ENCODE measurements at places on chromosomes 6 and 20.

GRCh38 chr6:10478187-10479040 lies 42.7 kb upstream of the GCNT2 start:
- DNase-seq = no peak

GRCh38 chr6:45611491-45611890 lies 233.8 kb upstream of the SUPT3H start:
- DNase-seq = no peak

DNA sequence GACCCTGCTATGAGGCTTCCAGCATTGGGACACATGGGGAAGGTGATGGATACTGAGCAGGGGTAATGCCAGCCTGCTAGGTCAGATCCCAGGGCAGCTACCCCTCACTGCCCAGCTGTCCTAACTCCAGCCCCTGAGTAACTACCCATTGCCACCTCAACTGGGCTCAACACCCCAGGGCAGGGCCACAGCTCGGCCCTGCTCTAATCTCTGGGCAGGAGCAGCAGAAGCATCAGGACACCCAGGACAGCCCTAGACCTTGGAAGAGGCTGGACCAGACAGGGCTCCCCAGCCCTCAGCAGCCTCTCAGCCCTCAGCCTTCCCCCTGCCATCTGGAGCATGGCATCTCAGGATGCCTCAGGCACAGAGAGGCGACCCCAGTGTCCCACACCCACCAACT lies 67.4 kb upstream of the TOP1 start:
- DNase-seq = no peak

- DNase-seq = no peak
Observed at GRCh38 chr6:166005944-166006899, 161.4 kb downstream of the TBXT start.

GRCh38 chr20:1490643-1491195 lies 501 bp downstream of the SIRPB2 start:
- DNase-seq = no peak

DNA sequence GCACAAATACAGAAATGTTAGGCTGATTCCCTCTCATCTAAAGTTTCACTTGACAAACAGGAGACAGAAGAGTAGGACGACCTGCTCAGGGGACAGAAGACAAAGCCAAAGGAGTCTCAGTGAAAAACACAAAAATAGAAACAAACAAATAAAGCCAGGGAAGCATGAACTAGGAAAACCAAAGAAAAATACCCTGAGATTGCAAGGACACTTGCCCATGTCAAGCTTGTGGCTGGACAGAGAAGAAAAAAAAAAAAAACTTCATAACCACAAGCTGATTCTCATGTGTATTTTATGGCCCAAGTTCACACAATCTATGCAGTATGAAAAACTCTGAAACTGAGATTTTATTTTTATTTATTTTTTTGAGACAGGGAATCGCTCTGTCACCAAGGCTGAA lies 85.6 kb upstream of the BEND6 start:
- DNase-seq = no peak

DNA sequence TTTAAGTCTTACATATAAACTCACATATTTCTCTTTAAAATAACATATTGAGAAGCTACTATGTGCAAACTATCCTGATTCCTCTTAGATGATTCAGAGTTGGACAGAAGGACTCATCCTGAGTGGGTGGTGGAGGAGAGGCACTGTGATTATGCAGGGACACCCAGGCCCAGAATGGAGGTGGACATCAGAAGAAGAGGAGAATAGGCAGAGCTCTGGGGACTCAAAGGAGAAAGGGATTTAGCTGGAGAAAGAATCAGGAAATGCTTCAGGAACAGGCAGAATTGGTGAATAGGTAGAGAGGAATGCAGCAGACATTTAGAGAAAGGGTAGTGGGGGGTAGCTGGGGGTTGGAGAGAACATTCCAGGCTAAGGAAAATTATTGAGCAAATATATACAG lies 17.4 kb downstream of the RCAN2 start:
- no peak for DNase-seq

DNA sequence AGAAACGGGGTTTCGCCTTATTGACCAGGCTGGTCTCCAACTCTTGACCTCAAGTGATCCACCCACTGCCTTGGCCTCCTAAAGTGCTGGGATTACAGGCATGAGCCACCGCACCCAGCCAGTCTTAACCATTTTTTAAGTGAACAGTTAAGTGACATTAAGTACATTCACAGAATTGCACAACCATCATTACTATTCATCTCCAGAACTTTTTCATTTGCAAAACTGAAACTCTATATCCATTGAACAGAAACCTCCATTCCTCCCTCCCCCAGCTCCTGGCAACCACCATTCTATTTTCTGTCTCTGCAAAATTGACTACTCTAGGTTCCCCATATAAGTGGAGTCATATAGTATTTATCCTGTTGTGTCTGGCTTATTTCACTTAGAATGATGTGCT lies 59.7 kb downstream of the PLCB4 start:
- no peak for DNase-seq

- no peak for DNase-seq
Observed at GRCh38 chr6:116060572-116061283, at the start of gene FRK. TSS of gene FRK (minus strand) at chr6:116060891. CDS start at chr6:116060311, 580 bp downstream.

GRCh38 chr6:163828038-163828795 lies 413.7 kb downstream of the QKI start:
- DNase-seq = no peak

DNA sequence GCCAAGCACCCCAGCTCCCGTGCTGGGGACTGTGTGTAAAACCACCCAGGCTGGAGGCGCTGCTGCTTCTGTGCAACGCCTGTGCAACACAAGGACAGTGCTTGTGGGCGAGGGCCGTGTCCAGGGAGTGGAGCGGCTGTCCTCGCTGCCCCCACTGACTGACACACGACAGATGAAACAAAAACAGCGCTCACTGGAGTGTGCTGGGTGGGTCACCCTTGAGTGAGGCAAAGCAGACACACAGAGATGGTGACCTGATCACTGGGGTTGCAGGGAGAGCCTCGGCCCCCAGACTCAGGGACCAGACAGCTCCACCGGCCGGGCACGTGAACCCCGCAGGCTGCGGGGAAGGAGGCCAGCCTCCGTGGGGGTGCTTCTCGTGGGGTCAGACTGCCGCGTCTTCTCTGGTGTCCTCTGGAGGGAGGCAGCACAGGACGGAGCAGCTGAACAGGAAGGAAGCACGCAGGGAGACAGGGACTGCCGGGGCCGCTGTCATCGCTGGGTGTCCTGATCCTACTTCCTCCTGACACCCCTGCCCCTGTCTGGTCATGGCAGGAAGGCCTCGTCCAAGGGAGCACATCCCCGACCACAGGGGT lies 75.9 kb upstream of the CST7 start:
- no peak for DNase-seq

DNA sequence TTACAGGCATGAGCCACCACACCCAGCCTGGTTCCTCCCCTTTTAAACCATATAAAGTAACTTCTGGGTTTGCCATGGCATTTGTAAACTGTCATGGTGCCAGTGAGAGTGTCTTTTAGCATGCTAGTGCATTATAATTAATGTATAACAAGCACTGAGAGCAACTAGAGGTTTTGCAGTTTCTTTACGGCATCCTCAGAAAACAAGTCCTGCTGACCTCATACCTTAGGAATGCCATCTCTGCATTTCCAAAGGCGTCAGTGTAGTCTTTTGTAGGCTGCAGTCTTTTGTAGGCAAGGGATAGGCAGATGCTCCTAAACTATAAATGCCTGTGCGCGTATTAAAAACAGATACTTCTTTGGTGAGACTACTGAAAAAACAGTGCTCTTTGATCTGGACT lies 75.0 kb upstream of the EZR start:
- DNase-seq = no peak

GRCh38 chr6:147390909-147391536 lies 117.5 kb upstream of the SAMD5 start:
- DNase-seq = no peak

DNA sequence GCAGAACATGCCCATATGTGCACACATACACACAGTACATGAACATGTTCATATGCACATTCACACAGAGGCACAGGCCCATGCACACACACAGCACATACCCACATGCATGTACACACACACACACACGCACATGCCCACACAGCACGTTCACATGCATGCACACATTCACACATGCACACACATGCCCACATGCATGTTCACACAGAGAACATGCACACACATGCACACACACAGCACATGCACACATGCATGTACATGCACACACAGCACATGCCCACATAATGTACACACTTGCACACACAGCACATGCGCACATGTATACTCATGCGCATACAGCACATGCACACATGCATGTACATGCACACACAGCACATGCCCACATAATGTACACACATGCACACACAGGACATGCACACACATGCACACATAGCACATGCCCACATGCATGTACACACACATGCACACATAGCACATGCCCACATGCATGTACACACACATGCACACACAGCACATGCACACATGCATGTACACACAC lies 25.9 kb downstream of the RNASET2 start:
- no peak for DNase-seq

DNA sequence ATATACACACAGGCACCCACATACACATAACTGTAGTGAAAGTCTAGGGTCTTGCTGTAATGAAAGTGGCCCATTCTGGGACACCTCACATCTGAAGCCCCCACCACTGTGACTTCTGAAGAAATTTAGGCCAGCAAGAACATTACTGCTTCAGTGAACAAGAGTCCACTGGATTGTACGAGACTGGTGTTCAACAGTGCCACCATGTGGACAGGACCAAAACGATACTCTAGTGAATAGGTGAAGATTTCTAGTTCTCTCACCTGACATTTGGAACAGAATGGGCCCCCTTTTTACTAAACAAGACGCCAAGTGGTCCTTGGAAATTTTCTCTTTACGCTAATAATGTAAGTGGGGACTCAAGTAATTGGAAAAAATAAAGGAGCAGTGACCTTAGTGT lies 156.9 kb downstream of the MAFB start:
- DNase-seq = no peak

DNA sequence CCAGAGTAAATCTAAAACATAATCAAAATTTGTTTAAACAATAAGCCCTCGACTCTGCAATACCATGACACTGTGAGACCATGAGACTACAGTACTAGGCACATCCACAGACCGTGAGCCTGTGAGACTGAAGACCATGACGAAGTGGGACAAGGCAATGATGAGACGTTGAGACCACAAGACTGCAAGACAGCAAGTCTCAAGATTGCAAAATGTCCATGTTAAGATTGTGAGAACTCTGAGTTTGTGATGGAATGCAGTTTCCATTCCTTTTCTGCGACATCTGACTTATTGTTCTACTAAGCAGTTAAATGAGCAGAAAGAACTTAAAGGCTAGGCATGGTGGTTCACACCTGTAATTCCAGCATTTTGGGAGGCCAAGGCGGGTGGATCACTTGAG lies 102.1 kb upstream of the PHACTR1 start:
- no peak for DNase-seq

- no peak for DNase-seq
Observed at GRCh38 chr20:47118206-47118605, 223.6 kb downstream of the EYA2 start.

DNA sequence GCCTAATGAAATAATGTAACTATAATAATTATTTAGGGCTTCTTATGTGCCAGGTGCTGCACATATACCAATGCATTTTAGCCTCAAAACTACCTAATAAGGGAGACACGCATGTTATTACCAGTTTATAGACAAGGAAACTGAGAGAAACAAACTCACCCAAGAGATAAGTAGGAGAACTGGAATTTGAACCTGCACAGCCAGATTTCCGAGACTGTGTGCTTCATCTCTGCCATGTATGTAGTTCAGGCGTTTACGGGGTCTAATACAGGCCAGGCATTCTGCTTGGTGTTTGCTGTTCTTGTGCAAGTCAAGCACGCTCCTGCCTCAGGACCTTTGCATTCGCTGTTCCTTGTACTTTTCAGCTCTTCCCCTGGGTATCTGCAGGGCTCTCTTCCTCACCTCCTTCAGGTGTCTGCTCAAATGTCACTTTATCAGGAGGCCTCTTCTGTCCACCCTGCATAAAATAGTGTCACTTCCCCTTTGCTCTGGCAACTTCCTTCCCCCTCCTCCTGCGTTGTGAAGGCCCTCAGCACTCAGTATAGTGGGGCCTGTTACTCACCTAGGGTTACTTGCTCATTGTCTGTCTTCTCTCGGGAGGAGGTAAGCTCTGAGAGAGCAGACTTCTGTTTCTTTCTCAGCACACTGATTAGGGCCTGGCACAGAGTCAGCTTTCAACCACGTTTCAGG lies 6.1 kb upstream of the NSFL1C start:
- DNase-seq = no peak

- no peak for DNase-seq
Observed at GRCh38 chr6:6080975-6081374, 74.2 kb upstream of the NRN1 start.

- no peak for DNase-seq
Observed at GRCh38 chr20:49786196-49786595, 26.4 kb upstream of the SLC9A8 start.

- peak; percentile 62 for DNase-seq
Observed at GRCh38 chr6:26026833-26027490, 60.3 kb upstream of the HFE start.

DNA sequence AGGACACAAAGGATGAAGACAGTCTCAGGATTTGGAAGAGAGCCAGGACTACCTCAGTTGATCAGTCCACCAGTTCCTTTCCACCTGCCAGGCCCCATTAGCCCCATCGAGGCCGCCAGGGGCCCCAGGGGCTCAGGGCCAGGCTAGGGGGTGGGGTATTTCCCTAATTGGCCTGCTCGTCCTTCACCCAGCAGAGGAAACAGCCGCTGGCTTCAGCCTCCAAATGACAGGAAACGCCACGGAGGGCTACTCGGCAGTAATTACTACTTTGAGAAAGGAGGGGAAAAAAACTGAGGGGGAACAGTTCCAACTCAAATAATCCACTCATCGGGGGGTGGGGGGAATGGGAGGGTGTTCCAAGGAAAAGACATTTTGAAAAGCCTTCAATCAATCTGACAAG lies 42.7 kb downstream of the MAFB start:
- no peak for DNase-seq

DNA sequence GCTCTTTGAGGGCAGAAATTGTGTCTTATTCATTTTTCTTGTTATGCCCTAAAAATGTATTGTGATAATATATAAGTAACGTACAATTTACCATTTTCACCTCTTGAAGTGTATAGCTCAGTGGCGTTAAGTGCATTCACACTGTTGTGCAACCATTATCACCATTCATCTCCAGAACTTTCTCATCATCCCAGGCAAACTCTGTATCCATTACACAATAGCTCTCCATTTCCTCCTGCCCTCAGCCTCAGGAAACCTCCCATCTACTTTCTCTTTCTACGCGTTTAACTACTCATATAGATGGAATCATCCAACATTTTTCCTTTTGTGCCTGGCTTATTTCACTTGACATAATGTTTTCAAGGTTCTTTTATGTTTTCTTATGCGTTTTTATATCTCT lies 184.6 kb downstream of the ESR1 start:
- DNase-seq = no peak

DNA sequence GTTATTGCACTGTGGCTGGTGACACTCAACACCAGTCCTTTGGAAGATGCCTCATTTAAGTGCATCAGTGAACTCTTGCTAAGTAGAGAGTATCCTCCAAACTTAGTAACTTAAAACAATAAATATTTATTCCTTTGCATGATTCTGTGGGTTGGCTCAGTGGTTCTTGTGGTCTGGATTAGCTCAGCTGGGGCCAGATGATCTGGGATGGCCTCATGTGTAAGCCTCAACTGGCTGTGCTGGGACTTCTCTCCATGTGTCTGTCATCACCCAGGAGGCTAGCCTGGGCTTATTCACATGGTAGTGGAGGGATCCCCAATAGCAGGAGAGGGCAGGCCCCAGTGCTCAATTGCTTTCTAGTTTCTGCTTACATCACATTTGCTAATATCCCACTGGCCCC lies 8.3 kb downstream of the LRRN4 start:
- DNase-seq = no peak
